Transverse colon (tissue), 4 donors: ENCODE measurements at places on chromosomes 5 and 9. TPM values are rescaled to one million over a fixed set of nuclear protein-coding genes. Genes with fewer than 3 reads are reported as not detected.

The CCDC152 gene
- not detected for total RNA-seq

GRCh38 chr5:135537271-135537670, 1.5 kb upstream of the NEUROG1 start:
- no peak for DNase-seq

DNA sequence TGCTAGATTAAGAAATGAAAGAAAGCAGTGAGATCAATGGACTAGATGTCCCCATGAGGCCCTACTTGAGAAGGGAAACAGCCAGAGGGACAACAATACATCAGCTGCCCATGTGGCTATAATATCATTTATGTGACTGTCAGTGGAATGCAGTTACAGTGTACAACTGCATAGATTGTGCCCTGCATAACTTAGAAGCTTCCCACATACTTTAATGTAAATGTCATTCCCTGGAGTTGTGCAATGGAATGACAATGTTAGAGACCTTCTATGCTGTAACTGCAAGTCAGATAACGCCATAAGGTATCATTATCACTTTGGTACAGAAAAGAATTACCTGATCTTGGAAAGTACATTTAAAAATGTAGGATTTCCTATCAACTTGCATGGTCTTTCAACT, 67.4 kb downstream of the FBN2 start:
- no peak for DNase-seq

GRCh38 chr9:137128158-137128861, 10.6 kb upstream of the GRIN1 start:
- DNase-seq: no peak

DNA sequence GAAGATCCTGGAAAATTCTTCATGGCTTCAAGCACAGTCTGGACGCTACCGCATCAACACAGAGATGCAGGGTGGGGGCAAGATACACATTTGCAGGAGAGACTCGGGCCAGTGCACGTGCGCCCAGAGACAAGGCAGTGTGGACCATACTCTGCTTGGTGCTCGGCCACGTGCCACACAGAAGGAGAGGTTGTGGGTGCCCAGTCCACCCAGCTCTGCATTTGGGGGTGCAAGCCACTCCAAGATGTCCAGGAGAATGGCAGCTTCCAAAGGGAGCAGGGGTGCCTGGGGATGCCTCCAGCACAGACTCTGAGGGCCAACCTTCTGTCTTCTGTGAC, 4.3 kb downstream of the NKD2 start:
- DNase-seq: no peak
